ENCODE measurements at places on chromosomes 12 and 14. TPM values are rescaled to one million over a fixed set of nuclear protein-coding genes. Genes with fewer than 3 reads are reported as not detected.

- H3K4me1 ChIP-seq = peaks cover 11% of the 10 kb centered on the region
- no peak overlapping the region for H3K27ac ChIP-seq
- no peak overlapping the region for H3K4me3 ChIP-seq
Observed at GRCh38 chr14:93941293-93941910, 14.3 kb downstream of the FAM181A start.

DNA sequence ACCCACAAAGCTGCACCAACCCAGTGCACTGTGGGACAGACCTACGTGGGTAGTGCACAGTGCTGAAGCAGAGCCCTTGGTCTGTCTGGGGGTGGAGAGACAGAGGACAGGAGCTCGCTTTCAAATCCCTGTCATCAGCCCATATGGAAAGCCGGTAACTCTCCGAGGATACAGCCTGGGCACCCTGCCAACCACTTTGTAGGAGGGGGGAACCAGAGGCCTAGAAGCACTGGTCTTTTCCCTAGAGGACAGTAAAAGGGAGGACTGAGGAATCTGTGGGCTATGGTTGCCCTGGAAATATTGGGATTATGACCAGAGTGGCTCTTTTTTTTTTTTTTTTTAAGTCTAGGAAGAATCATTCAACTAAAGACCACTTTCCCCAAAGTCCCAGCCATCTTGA is 74.3 kb downstream of the MAP3K9 start:
- H3K4me3 ChIP-seq = no peak overlapping the region
- no peak for DNase-seq
- H3K27ac ChIP-seq = no peak overlapping the region
- peaks cover 7% of the 10 kb centered on the region for H3K36me3 ChIP-seq
- no peaks in the 10 kb centered on the region for H3K27me3 ChIP-seq
- no peaks in the 10 kb centered on the region for H3K4me1 ChIP-seq

- no peak for DNase-seq
- no peak overlapping the region for H3K27ac ChIP-seq
- no peaks in the 10 kb centered on the region for H3K27me3 ChIP-seq
- H3K36me3 ChIP-seq = no peaks in the 10 kb centered on the region
Observed at GRCh38 chr14:63565448-63565847, 22.3 kb upstream of the PPP2R5E start.

The TBX3 gene
- not detected for polyA plus RNA-seq

GRCh38 chr12:96187956-96188355 is 6.2 kb upstream of the ELK3 start:
- H3K36me3 ChIP-seq = no peaks in the 10 kb centered on the region
- H3K27ac ChIP-seq = no peak overlapping the region
- H3K4me3 ChIP-seq = no peak overlapping the region

GRCh38 chr14:87122166-87122565 is 870.8 kb downstream of the GALC start:
- H3K4me3 ChIP-seq = no peak overlapping the region
- DNase-seq = no peak
- H3K27ac ChIP-seq = no peak overlapping the region
- no peaks in the 10 kb centered on the region for H3K36me3 ChIP-seq
- H3K4me1 ChIP-seq = no peaks in the 10 kb centered on the region

DNA sequence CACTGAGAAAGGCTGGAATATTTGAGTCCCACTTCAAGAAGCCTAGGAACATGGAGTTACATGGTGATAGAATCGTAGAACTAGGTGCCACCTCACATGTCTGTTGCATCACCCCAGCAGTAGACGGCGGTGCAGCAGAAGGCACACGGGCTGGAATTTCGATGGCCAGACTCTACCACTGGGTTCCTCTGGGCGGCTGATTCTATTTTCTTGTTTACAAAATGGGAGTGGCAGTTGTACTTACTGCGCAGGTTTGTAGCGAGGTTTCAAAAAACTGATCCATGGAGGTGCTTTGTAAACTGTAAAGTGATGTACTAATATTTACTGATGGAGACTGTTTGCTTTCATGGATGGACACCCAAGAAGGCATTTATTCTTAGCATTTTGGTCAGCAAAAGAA is 45.7 kb downstream of the WDR20 start:
- no peaks in the 10 kb centered on the region for H3K36me3 ChIP-seq
- no peak overlapping the region for H3K4me3 ChIP-seq
- H3K27ac ChIP-seq = no peak overlapping the region
- no peaks in the 10 kb centered on the region for H3K27me3 ChIP-seq
- H3K4me1 ChIP-seq = peaks cover 4% of the 10 kb centered on the region
- no peak for DNase-seq

- H3K4me3 ChIP-seq = no peak overlapping the region
- peaks cover 45% of the 10 kb centered on the region for H3K36me3 ChIP-seq
- no peaks in the 10 kb centered on the region for H3K27me3 ChIP-seq
- H3K27ac ChIP-seq = no peak overlapping the region
Observed at GRCh38 chr12:54526812-54527630, 22.4 kb upstream of the PDE1B start.

DNA sequence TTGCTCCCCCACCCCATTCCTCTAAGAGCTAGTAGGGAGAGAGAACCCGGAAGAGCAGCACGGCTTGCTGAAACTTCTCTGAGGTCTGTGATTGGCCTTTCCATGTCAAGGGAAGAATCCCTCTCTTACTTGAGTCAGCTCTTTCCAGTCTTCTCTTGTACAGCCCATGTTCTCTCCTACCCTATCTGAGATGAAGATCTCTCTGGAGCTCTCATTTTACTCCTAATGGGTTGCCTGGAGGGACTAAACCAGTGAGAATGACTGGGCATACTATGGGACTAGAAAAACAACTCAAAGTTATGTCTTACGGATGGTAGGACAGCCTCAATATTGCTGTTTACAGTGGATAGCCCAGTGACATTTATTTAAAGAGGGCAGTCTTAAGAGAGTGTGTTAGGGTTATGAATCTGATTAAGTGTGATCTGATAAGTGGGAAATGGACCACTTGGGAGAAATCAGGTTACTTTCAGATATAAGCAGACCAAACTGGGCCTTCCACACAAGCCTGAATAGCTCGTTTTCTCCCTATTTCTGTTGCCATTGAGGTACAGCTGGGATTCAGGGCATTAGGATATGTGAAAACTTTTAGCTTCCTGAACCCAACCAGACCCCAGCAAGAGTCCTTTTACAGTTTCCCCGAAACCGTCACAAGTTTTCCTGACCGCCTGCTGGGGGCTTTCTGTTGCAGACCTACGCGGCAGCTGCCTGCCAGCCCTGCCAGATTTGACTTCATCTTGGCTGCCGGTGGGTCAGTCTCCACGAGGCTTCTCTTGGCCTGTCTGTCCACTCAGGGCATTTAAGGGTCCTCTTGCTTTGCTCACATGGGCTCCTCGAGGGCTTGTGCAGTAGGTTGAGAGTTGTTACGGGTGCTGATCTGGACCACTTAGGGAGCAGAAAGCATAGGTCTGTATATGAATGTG is 16.9 kb downstream of the ETV6 start:
- no peak for DNase-seq
- H3K4me3 ChIP-seq = no peak overlapping the region
- H3K36me3 ChIP-seq = no peaks in the 10 kb centered on the region
- H3K27ac ChIP-seq = no peak overlapping the region

- no peaks in the 10 kb centered on the region for H3K36me3 ChIP-seq
- H3K4me1 ChIP-seq = no peaks in the 10 kb centered on the region
- no peak for DNase-seq
Observed at GRCh38 chr12:26014085-26014484, 55.6 kb downstream of the RASSF8 start.

DNA sequence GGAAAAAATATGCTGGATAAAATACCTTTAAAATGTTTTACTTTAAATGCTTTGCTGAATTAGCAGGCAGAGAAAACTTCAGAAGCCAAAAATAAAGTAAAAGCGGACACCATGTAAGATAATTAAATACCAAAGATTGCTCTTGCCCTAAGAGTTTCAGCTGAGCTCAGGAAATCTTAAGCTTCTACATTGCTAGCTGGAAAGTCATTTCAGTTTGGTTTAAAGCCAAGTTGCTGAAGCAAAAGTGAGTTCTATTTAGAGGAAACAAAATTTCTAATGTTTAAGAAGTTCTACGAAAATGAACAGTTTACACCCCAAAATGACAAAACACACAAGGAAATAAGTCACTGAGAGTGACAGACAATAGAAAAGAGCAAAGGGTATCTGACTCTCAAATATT is 310.0 kb downstream of the ADAMTS20 start:
- no peak overlapping the region for H3K4me3 ChIP-seq
- no peak for DNase-seq
- no peaks in the 10 kb centered on the region for H3K4me1 ChIP-seq
- H3K36me3 ChIP-seq = no peaks in the 10 kb centered on the region

GRCh38 chr12:53939141-53940108 is 794 bp downstream of the HOXC13 start:
- H3K27me3 ChIP-seq = peaks cover 82% of the 10 kb centered on the region
- peaks cover 25% of the 10 kb centered on the region for H3K4me1 ChIP-seq
- no peaks in the 10 kb centered on the region for H3K36me3 ChIP-seq
- no peak overlapping the region for H3K4me3 ChIP-seq
- no peak overlapping the region for H3K27ac ChIP-seq
- peak; percentile 39 for DNase-seq

- no peaks in the 10 kb centered on the region for H3K36me3 ChIP-seq
- H3K27ac ChIP-seq = no peak overlapping the region
- DNase-seq = no peak
- no peaks in the 10 kb centered on the region for H3K27me3 ChIP-seq
- H3K4me1 ChIP-seq = no peaks in the 10 kb centered on the region
- no peak overlapping the region for H3K4me3 ChIP-seq
Observed at GRCh38 chr14:72387726-72388125, 455.5 kb downstream of the RGS6 start.

DNA sequence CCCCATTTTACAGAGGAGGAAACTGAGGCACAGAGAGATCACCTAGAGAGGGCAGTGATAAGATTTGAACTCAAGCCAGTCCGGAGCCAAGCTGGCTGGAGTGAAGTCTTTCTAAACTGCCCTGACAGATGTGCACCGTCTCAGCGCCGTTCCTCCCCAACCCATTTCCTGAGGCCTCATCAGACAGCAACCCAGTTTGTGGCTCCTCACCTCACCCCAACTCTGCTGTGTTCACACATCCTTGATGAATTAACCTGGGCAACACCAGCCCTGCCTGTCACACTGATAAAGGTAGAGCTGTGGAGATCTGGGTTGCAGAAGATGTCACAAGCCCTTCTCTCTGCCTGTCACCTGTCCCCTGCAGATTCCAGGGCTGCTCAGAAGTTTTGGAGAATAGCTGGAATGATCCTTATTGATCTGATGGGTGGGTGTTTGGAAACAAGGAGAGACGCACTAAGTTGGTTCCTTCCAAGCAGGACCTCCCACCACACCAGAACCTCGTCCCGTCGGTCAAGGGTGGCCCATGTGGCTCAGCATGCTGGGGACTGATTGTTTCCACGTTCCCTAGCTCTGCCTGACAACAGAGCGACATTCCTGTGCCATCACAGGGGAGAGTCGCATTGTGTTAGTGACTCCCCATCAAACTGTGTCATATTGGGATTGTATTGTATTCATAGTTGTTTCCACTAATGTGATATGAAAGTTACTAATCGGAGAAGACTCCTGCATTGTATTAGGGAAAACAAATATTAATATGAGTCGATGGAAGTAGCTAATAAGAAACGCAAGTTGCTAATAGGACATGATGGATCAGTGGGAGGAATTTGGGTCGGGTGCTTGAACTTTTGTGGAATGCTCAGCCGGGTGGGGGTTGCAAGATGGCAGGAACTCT is 200.6 kb downstream of the PHETA1 start:
- DNase-seq = no peak
- H3K36me3 ChIP-seq = no peaks in the 10 kb centered on the region
- H3K27me3 ChIP-seq = no peaks in the 10 kb centered on the region

DNA sequence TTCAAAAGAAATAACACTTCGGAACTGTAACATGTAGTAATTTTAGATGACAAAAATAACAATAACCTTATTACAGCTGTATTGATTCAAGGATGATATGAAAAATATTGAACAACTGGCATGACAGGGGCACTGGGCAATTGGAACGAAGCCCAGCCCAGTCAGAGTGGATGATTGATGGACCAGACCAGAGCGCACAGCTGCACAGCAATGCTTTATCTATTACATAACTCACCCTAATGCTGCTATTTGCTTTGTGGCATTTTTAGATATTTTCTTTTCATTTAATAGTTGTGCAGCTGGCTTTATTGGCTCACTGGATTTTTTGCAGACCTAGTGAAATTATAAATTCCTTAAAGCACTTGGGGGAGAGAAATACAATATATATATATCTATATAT is 26.9 kb upstream of the FERMT2 start:
- no peak overlapping the region for H3K4me3 ChIP-seq
- H3K27me3 ChIP-seq = no peaks in the 10 kb centered on the region
- no peaks in the 10 kb centered on the region for H3K36me3 ChIP-seq
- H3K4me1 ChIP-seq = no peaks in the 10 kb centered on the region

DNA sequence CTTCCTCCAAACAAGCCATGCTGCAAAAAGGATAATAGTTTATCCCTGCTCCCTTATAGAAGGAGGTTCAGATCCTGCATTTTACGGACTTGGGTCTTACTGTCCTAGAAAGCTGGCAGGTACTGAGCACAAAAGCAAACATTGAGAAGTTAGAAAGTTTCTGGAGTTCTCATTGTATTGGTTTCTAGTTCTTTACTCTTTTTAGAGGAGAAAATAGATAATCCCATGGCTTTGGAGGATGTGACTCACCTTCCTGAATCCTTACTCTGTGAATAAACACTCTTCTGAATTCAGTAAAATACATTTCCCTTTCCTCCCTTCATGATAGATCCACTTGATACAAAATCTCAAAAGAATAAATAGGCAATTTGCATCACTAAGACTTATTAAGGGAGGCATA is 188.9 kb downstream of the NPAS3 start:
- H3K4me1 ChIP-seq = no peaks in the 10 kb centered on the region
- no peaks in the 10 kb centered on the region for H3K27me3 ChIP-seq
- DNase-seq = no peak
- H3K27ac ChIP-seq = no peak overlapping the region

GRCh38 chr12:42923156-42923555 is 333.6 kb upstream of the PRICKLE1 start:
- H3K4me1 ChIP-seq = no peaks in the 10 kb centered on the region
- DNase-seq = no peak
- H3K4me3 ChIP-seq = no peak overlapping the region
- no peaks in the 10 kb centered on the region for H3K27me3 ChIP-seq
- no peaks in the 10 kb centered on the region for H3K36me3 ChIP-seq

The MORN3 gene
- polyA plus RNA-seq = 0.22 TPM

DNA sequence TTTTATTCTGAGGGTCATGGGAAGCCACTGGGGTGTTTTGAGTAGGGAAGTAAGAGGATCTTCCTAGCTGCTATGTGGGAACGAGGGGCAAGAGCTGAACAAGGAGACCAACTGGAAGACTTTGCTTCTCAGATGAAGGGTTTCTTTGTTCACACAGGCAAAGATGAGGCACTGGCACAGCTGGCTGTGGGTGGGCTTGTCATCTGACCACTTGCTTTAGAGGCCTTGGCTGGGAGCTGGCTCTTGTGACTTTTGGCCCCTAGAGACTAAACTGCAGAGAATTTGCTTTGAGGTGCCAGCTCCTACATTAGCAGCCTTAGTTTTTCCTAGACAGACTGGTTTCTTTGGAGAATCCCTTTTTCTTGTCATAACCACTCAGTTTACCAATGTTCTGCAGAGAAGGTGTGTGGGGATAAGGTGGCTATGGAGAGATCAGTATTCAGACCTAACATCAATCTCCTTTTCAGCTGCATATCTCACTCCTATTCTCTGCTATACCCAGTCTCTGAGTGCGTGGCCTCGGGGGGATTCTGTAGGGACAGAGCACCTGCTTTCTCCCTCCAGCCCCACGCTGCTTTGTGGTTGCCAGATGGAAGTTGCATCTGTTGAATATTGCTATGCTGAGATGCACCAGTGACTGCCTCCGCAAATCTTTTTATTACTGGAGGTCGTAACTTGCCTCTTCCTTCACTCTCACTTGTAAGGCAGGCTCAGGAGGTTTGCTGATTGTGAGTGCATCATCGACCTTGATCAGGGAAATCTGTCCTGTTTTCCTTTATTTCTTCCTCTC is 12.7 kb downstream of the PPP2R5C start:
- H3K4me3 ChIP-seq = no peak overlapping the region
- H3K27me3 ChIP-seq = no peaks in the 10 kb centered on the region
- H3K27ac ChIP-seq = peak overlapping the region; percentile 63
- peaks cover 55% of the 10 kb centered on the region for H3K4me1 ChIP-seq
- peak; percentile 70 for DNase-seq
- H3K36me3 ChIP-seq = no peaks in the 10 kb centered on the region

The RASSF9 gene
- polyA plus RNA-seq = not detected

All from B cell (primary cell).